Inflammatory macrophage treated with lipopolysaccharide for 4 hours (primary cell): ENCODE measurements at places on chromosomes 5 and 9.

DNA sequence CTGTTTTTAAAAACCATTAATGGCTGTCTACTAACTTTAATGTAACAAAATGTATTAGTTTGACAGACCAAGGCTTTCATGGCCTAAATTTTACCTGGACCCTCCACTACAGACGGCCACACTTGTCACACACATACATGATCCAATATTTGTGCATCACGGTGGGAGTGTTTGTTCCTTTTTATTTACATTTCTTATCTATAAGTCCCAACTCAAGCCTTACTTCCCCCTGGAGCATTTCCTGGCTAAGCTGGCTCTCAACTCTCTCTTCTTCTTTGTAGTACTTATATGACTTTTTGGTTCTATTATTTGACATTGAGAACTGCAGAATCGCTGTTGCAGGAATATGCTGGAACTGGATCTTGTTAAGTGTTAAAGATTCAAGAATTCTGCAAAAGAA, 534.4 kb downstream of the RAB3C start:
- DNase-seq, result no peak

- peak; percentile 35 for DNase-seq
Observed at GRCh38 chr5:169637549-169638121, 560 bp downstream of the DOCK2 start.

GRCh38 chr5:83721953-83722901, 1.6 kb upstream of the HAPLN1 start:
- no peak for DNase-seq

DNA sequence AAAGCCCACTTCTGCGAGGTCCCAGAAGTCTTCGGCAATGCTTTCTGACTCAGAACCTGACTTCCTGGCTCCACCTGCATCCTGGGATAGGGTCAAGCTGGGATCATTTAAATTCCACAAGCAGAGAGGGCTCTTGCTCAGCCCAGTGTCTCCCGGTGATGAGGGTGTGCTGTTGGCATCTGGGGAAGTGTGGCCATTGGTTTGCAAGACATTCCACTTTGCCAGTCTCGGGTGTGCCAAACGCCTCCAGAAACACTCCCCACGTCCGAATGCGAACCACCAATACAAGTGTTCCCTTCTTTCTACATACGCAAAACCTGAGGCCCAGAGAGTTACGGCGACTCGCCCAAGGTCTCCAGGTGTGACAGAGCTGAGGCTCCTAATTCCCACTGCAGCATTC, 43.1 kb upstream of the FCN2 start:
- no peak for DNase-seq

DNA sequence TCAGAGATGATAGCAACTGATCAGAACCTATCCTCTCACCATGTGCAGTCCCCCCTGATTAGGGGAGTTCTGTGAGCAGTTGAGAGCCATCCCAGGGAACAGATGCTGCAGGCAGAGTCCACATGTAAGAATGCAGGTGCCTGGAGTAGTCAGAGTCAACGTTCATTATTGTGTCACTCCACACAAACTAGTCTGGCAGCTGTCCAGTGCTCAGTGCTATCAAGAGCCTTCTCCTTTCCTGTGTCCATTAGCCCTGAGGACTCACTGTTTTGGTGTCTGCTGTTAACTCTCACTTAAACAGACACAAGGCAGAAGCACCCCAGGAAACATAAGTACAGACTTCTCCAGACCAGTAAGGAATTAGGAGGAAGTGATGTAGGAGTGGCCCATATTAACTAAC, 2.5 kb downstream of the SH3TC2 start:
- no peak for DNase-seq

DNA sequence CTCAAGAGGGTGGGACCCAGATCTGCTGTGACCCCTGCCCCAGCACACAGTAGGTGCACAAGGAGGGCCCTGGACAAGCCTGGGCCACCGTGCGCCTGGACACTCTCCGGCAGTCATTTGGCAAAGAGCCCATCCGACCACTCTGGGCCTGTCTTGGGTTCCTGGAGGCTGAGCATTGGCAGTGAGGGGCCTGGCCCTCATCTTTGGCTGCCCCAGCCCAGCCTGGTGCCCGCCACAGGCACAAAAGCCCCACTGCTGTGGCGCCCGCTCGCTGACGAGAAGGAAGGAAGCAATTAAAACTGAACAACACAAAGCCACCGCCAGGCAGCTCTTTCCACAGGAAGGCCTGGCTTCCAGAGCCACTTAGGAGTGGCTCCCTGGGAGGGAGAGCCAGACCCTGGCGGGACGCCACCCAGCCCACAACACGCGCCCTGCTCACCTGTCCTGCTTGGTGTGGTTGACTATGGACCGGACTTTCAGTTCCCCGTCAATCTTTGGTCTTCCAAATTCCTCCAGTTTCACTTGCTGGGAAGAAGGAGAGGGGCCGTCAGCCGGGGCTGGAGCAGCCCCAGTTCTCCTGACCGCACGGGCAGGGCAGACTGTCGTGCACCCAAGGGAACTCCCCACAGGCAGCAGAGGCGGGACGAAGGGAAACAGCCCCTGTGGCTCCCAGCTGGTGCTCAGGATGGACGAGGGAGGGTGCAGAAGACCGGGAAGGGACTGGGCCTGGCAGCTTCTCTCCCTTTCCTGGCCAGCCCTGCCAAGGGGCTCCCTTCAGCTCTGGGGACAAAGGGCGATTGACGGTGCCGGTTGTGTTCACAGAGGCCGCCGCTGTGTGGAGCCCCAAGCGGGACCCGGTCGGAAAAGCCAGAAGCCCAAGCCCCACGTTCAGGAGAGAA, 50.9 kb upstream of the SARDH start:
- DNase-seq, result peak; percentile 10

DNA sequence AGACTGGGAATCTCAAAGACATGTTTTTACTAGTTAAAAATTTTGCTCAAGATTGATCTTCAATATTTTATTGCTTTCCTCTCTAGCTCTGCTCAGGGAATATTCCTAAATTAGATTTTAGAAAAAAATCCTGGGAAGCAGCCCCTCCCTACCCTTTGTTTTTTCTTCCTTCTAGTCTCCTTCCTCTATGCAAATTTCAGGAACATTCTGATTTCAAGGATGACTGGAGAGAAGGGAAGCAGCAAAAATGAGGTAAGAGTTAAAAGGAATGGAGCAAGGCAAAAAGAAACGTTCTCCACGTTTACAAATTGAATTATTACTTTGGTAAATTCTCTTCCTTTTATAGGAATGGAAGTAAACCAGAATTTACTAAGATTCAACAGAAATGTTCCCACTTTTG, 493.4 kb upstream of the TUSC1 start:
- no peak for DNase-seq
